ENCODE measurements at places on chromosomes 2 and 18.

- peak; percentile 1 for DNase-seq
Observed at GRCh38 chr18:25351777-25352628, at the start of gene ZNF521. TSS of gene ZNF521 (minus strand) at chr18:25352166. CDS start at chr18:25350946, 1,220 bp downstream.

- DNase-seq: no peak
Observed at GRCh38 chr2:237699870-237700511, 72.6 kb downstream of the LRRFIP1 start.

GRCh38 chr18:72171596-72171995, 372.5 kb downstream of the CBLN2 start:
- no peak for DNase-seq

DNA sequence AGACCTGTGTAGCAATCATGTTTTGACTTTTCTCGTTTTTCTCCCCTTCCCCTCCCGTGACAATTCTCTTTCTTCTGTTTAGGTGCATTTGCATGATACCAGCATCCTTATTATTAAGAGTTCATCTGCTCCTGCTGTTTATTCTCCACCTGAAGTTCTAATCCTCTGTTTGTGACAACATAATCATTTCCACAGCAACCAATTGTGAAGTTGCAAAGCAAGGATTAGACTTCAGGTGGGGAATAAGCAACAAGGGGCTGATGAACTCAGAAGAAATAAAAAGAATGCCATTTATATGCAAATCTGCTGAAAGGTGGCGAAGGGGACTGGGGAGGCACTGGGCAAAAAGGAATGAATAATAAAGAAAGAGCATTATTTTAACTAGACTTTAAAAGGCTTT, 124.8 kb upstream of the LINC00305 start:
- DNase-seq: no peak

DNA sequence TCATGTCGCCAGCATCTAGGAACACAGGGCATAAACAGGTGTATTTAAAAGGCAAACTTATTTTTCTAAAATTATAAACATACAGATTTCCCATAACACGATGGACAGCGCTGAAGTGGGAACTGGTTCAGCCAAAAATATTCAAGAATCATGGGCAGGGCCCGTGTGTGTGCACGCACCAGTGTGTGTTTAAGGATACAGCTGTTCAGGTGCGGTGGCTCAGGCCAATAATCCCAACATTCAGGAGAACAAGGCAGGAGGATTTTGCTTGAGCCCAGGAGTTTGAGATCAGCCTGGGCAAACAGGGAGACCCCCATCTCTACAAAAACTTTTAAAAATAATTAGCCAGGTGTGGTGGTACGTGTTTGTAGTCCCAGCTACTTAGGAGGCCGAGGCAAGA, 288.6 kb upstream of the HDAC4 start:
- no peak for DNase-seq

DNA sequence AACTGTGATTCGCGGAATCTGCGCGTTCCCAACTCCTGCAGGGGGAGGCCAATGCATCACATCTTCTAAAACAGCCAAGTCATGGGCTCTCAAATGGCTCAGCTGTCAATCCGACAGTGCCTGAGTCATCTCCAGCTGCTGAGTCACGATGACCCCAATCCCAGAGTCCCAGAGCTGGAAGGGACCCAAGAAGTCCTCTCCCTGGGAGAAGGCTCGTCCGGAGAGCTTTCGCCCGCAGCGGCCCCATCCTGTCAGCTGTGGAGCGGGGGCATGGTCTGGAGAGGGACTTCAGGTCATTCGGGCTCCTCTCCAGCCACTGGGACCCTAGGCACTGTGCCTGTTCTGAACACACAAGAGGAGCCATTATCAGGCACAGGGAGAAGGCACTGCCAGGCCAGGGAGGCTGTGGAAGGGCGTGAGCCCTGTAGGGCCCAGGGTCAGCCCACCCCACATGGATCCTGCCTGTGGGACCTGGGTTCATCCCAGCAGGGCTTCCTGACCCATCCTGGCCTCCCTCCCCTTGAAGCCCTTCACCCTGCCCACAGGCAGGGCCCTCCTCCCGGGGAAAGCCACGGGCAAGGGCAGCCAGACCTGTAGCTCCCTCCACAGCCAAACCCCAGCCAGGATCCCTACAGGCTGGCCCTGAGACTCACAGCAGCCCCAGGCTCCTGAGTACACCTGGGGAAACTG, 47.6 kb upstream of the GPC1 start:
- DNase-seq: no peak

GRCh38 chr2:73908689-73909652, 16.2 kb downstream of the ACTG2 start:
- DNase-seq: no peak

DNA sequence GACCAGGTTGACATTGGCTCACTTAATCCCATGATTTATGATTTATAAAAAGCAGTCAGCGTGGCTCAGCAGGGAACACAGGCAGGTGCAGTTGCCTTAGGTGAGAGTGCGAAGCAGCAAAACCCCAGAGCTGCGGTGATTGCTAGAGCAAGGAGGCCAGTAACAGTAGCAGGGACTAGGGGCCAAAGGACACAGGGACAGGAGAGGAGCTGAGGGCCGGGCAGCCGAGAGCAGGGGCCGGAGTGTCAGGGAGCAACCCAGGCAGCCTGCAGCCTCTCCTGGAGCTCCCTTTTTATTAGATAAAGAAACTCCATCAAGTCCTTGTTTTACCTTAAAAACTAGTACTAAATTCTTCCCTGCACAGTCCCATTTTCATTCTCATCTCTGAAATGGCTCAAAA, 4.3 kb downstream of the MC2R start:
- DNase-seq: no peak

- DNase-seq: no peak
Observed at GRCh38 chr2:168084288-168084687, 163.1 kb downstream of the STK39 start.

- DNase-seq: no peak
Observed at GRCh38 chr2:170408461-170409163, 230.7 kb downstream of the MYO3B start.

DNA sequence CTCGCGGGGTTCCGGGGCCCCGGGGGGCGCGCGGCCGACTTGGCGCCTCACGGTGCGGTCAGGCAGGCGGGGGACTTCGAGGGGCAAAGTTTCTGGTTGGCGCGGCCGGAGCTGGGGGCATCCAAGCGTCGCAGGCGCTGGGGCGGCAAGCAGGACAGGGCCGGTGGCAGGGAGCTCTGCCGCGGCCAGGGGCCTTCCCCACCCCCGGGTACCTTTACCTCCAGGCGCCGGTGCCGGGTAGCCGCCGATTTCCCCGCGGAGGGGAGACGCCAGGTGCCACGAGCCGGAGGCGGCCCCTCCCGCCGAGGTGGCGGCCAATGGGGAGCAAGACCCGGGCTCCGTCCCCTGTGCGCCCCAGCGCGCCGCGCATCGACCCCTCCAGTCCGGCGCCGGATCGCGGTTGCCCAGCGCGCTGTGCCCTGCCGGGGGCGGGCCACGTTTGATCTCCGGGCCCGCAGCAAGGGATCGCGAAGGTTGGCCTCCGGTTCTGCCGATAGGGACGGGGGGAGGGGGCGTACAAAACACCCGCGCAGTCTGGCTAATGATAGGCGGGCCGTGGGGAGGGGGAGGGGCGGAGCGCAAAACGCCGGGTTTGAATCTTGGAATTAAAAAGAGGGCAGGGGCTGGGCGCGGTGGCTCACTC, at the start of gene ST8SIA5:
TSS of gene ST8SIA5 (minus strand) at position 495 of the 643 bp plus-strand sequence. CDS start 545 bp downstream, outside the sequence.
- no peak for DNase-seq

Measured in activated naive CD8-positive, alpha-beta T cell treated with anti-CD3 and anti-CD28 coated beads, Interleukin-2, amount 50 U/mL, for 16 hours (primary cell).